RKO (cell line): ENCODE measurements at places on chromosomes 16 and 17.

DNA sequence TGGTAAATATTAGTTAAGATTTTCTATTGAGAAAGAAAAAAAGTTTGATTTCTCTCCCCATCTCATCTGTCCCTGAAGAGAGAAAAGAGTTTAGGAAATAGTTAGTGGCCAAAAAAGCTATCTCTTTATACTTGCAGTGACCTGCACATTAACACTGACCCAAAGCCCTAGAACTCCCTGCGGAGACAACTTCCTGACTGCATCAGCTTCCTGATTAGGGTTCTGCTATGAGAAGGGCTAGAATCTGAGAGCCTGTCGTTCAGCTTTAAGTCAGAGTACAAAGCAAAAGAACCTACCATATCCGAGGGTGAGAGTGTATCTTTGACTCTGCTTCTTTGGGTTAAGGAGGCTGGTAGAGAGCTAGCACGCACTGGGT lies 24.7 kb downstream of the LIMD2 start:
- no peak for DNase-seq

- DNase-seq = no peak
These were observed 31.9 kb downstream of the USP22 start for GRCh38 chr17:21010705-21011596.

DNA sequence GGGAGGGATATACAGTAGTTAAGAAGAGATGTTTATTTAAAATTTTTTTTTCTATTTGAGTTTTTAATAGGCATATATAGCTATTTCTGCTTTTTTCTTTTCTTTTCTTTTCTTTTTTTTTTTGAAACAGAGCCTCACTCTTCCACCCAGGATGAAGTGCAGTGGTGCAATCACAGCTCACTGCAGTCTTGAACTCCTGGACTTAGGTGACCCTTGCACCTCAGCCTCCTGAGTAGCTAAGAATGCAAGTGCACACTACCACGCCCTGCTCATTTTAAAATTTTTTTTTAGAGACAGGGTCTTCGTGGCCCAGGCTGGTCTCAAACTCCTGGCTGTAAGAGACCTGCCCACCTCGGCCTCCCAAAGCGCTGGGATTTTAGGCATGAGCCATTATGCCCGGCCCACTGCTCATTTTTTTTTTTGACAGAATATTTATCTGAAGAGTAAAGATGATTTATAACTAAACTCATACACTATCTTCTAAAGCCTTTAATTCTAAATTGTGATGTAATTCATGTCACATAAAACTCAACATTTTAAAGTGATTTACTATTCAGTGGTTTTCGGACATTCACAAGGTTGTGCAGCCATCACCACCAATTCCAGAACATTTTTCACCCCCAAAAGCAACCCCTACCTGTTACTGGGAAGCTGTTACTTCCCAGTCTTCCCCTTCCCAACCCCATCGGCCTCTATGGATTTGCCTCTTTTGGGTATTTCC lies 106.0 kb downstream of the VPS53 start:
- DNase-seq = no peak

DNA sequence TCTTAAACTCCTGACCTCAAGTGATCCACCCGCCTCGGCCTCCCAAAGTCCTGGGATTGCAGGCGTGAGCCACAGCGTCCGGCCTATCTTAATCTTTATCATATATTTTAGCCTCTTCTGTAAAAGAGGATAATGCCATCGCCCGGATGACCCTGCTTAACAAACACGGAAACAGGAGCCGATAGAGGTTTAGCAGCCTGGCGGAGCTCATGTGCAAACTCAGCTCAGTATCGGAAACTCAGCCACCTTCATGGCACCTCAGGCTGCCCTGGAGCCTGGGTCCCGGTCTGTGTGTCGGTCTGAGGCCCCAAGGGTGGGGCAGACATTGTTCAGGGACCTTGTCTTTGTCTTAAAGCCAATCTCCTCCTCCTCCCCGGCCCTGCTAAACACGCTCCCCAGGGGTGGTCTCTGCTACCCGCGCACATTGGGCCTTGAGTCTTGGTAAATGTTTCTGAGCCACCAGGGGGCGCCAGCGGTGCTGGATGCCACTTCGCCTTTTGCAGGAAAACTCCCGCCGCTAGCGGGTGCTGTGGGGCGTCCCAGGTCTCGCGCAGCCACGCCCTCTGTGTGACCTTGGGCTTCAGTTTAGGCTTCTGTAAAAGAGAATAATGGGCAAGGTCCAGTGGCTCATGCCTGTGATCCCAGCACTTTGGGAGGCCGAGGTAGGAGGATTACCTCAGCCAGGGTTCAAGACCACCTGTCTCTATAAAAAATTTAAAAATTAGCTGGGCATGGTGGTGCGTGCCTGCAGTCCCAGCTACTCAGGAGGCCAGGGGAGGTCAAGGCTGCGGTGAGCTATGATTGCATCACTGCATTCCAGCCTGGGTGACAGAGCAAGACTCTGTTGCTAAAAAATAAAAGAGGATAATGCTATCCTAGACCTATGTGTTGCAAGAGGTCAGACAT lies 2.7 kb downstream of the CETP start:
- peak; percentile 75 for DNase-seq

DNA sequence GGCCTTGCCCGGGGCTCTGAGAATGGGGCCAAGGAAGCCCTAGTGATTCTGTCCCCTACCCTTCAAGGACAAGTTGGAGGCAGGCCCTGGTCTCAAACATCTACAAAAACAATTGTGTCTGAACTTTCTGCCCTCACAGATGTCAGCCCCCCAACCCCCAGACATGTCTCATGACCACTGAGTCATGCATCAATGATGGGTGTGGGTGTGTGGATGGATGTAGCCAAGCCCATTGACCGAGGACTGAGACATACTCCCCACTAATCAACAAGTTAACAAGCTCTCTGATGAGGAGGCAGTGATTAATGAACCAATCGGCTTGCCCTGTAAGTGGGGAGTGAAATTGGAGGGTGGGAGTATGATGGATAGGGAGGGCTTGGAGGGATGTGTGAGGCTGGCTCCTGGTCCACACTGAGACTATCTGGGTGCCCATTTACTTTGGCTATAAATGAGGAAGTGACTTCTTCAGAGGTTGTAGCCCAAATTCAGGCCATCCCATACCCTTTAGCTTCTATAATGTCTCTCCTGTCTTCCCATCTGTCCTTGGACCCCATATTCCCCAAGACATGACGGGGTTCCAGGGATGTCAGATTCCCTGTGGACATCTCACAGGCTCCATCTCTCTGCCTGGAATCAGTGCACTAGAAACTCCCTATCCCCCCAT lies 97.1 kb upstream of the TMEM97 start:
- DNase-seq = no peak

- no peak for DNase-seq
These were observed 635 bp upstream of the FA2H start for GRCh38 chr16:74775255-74775654.

DNA sequence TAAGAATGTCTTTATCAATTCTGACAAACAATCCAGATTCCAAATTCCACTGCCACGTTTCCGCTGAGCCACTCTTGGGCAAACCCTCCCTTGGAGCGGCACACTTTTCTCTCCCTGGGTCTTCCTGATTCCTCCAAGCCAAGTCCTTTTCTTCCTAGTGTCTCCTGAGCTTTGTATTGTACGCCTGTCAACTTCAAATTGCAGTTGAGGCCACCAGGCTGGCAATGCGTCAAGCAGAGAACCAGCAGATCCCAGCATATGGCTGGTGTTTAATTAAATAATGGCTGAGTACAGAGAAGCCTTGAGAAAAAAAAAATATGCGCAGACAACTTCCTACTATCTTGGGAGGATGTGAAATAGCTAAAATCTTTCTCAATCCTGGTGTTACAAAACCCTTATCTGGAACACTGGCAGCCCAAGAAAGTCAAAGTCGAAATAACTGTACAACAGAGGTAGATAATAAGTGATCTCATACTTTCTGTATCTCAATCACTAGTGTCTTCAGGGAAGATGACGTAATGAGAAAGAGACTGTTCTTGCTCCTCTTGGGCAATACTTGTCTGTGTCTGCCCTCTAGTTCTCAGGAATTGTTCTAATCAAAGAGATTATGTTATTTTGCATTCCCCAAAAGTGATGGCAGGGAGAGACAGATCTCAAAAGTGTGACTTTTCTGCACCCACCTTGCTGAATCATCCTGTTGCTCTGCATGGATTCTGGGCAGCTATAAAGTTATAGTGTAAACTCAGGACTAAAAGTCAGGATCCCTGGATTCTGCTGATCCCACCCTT lies 15.0 kb downstream of the SMIM36 start:
- DNase-seq = no peak

- DNase-seq = no peak
These were observed 98.9 kb downstream of the SOCS1 start for GRCh38 chr16:11157143-11157542.

DNA sequence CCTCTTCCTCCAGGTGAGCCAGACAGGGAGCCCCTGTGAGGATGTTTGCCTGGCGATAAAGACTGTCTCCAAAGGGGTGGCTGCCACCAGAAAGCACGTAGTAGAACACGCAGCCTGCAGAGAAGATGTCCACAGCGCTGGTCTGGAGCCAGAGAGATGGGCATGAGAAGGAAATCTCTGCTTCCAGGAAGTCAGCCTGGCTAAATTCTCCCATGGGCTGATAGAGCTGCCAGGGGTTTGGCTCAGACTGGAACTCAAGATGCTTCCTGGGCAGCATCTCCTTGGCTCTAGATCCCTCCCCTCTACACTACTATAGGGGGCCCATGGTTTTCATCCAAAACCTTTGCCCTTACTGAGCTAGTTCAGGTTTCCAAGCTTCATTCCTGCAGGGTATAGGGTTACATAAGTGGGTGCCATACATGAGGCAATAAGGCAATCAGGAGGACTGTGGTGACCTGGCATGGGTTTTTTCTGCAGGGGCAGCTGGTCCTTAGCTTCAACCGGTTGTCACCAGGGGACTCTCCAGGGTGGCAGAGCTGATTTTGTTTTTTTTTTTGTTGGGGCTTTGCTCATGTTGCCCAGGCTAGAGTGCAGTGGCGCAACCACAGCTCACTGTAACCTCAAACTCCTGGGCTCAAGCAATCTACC lies 13.6 kb downstream of the PLK1 start:
- no peak for DNase-seq

DNA sequence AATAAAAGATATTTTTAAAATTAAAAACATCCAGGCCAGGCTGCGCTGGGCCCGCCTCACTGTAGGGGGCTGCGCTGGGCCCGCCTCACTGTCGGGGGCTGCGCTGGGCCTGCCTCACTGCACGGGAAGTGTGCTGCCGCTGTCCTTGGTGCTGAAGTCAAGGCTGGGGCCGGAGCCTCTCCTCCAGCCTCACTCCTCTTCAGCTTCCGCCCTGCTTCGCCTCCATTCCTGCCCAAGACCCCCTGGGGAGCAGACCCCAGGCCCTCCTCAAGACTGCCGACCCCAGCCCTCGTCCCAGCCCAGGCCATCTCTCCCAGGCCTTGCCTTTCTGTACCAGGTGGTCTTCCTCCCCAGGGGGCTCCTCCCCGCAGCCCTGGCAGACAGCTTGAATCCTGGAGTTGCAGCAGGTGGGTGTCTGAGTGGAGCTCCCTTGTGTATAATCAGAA lies 26.2 kb downstream of the ENDOV start:
- DNase-seq = peak; percentile 49

- DNase-seq = no peak
These were observed 226.8 kb downstream of the ENGASE start for GRCh38 chr17:79301469-79301868.

GRCh38 chr17:44556832-44557606 lies at the start of gene FZD2:
FZD2 (plus strand) TSS chr17:44557484; CDS start chr17:44557689, 205 bp downstream.
- DNase-seq = peak; percentile 98

DNA sequence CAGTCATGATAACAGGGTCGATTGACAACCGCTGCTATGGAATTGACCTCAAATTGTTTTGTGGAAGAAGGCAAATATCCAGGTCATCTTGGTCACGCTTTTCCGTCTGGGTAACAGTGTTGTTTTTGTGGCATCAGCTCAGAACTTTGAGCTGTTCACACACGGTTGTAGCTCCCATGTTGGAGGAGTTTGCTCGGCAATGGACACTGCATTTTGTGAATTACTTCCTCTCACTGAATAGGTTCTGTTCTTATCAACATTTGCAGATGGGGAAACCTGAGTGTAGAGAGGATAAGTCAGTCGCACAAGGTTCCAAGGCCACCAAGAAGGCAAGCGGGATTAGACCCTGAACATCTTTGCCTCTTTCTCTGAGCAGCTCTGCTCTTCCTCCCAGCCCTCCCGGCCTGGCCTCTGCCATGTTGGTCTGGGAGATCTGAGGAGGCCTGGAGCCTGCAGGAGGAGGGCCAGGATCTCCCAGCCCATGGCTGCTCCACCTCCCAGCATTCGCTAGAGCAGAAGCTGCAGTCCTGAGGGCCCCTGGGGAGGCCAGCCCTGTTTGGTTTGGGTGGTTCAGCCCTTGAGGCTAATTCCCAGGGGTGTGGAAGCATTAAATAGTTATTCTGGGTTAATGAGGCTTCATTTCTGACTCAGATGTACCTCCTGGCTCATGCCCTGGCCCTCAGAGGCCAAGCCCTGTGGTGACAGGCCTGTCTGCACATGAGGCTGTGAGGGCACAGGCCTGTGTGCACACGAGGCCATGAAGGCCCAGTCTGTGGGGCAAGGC lies 154.1 kb upstream of the PLCG2 start:
- DNase-seq = no peak

DNA sequence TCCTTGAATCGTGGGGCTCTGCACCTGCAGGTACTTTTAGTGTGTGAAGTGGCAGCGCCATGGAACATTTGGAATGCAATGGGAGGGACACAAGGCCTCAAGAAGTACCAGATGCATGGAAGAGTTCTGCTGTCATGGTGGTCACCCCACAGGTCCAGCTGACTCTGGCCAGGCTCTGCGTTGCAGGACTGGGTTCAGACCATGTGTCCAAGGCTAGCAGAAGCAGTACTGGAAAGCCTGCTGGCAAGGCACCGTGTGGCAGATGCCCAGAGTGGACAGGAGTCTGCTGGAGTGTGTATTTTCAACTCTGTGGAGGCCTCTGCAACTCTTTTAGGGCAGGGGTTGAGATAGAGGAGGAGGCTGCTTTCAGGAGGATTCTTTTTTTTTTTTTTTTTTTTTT lies 2.1 kb downstream of the PIPOX start:
- no peak for DNase-seq

DNA sequence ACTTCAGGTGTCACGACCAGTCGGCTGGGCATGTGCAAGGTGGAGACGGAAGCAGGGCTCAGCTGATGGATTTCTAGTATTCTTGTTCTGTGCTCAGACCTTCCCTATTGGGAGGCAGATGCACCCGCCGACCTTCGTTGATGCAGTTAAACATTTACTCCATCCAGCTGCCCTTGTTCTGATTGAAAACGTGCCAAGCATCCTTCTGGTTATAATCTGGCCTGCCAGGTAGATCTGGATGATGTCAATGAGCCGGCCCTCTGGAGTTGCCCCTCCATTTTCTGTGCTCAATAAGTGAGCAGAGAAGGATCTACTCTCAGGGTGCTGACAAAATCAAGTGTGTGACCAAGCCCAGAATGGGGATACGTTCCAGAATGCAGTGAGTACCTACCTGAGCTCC lies 38.3 kb downstream of the CCDC182 start:
- no peak for DNase-seq
